ENCODE measurements at places on chromosomes 1 and 21.

DNA sequence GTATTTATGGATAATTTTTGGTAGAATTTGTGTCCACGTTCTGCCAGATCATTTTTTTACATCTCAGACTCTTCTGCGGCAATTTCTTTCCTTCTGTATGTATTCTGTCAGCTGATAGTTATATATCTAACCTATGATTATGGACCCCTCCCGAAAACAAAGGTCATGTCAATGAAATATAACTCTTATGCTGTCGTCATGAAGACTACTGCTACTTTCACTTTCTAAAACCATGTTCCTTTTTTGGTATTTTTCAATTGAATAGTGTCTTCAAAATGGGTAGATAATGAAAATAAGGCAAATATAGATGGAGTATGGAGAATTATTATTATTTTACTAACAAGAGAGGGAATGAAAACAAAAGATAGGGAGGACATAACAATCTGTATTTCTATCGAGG lies 3.2 kb downstream of the ANGPTL1 start:
- DNase-seq, result no peak

DNA sequence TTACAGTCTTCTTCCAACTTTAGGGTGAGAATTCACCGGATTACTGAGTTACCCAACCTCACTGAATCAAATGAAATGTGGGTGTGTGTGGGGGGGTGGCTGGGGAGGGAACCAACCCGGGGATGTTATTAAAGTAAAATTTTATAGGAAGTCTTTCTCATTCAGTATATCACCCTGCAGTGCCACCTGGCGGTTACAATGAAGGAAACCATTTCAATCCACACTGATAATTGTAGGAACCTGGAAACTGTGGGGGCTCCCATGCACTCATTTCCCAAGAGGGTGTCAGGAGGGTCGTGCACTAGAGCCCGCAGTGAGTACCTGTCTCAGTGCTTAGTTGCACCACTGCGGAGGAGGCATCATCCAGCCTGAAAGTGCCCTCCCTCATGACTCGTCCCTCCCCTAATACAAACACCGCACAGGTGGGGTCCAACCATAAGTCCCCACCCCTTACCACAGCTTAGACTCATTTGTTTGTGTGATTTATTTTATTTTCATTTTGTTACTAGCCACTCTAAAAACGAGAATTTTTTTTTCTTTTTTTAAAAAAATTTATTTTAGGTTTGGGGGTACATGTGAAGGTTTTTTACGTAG lies 29.1 kb upstream of the IGSF5 start:
- no peak for DNase-seq

DNA sequence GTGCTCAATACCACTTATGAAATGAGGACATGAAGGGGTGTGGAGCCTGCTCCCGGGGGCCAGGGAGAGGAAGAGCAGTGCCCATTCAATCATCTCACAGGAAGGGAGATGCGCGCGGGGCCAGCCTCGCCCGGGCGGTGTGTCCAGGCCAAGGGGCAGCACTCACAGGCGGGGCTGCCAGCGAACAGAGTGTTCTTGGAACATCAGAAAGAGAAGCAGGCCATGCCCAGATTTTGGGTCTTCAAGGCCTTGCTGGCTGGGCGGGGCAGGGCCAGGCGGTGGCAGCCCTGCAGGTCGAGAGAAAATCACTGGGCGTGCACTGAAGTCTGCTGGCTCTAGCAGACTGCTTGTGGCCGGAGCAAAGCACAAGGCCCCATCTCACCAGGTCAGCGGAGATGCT lies 168.6 kb downstream of the PRDM16 start:
- no peak for DNase-seq

GRCh38 chr21:43740497-43741156 lies 21.7 kb downstream of the PDXK start:
- DNase-seq, result no peak

DNA sequence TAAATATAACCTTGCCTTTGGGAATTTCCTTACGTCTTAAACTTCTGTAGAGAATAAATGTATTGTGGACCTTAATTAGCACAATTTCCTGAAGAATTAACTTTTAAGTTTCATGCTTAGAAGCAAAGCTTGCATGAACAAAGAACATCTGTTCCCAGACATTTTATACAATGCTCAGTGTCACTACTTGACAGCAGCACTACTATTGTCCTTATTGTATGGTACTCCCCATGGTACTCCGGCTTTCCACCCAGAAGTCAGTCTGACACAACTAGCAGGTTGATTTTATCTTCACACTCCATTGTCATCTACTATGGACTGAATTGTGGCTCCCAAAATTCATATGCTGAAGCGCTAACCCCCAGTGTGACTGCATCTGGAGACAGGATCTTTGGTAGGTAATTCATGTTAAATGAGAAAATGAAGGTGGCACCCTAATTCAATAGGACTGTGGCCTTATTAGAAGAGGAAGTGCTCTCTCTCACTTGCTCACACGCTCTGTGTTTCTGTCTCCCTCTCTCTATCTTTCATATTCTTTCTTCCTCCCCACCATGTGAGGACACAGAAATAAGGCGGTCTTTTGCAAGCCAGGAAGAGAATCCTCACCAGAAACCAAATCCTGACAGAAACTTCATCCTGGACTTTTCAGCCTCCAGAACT lies 10.7 kb upstream of the OR2B11 start:
- DNase-seq, result no peak

DNA sequence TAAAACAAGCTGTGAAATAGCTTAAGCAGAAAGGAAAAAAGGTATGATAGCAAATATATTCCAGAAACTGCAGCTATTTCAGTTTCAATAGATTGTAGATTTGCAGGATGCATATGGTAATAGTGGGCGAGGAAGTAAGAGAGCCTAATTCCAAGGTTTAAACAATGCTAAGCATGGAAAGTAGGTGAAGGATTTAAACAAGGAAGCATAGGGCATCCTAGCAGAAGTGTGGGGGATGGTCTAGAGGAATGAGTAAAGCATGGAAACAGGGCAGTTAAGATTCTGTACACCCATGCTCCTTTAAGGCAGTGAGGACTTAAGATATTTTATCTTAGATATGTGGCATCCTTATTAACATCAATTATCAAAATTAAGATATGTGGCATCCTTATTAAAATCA lies 2.6 kb downstream of the IVNS1ABP start:
- DNase-seq, result no peak

DNA sequence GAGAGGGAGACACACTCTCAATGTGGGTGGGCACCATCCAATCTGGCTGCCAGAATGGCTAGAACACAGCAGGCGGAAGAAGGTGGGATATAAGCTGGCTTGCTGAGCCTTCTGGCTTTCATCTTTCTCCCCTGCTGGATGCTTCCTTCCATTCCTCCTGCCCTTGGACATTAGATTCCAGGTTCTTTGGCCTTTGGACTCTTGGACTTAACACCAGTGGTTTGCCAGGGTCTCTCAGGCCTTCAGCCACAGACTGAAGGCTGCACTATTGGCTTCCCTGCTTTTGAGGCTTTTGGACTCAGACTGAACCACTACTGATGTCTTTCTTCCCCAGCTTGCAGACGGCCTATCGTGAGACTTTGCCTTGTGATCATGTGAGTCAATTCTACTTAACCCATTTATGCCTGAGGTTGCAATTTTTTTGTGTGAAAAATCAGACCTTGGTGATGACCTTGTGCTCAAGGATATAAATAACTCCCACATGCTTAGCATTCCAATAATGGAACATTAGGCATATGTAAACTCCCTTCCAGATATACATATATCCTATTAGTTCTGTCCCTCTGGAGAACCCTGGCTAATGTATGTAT lies 56.7 kb upstream of the CD55 start:
- no peak for DNase-seq

DNA sequence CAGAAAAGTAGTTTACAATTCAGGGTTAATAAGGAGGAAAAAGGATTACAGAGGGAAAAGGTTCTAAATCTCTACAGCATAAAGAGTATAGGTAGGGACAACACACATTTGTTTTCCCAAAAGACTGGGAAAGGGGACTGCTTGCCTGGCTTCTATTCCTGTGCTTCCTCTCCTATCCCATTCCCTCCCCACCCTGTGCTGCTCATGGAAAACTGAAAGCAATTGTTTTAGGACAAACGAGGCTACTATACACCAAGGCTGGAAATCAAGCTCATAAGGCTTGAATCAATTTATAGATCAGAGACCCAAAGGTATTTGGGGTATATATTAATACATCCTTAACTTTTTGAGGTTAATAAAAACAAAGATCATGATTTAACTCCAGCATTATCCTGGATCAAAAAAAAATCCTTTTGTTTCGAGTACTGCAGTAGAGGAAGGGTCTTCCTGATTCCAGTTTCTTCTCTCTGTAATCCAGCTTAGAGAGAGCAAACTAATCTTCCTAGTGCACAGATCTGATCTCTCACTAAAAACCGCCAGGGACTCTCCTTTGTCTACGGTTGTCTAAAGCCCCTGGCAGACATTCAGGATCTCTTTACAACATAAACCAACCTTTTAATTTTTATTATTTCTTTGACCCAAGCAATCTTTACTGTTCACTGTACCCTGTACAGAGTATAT lies 37.4 kb upstream of the A3GALT2 start:
- DNase-seq, result no peak

DNA sequence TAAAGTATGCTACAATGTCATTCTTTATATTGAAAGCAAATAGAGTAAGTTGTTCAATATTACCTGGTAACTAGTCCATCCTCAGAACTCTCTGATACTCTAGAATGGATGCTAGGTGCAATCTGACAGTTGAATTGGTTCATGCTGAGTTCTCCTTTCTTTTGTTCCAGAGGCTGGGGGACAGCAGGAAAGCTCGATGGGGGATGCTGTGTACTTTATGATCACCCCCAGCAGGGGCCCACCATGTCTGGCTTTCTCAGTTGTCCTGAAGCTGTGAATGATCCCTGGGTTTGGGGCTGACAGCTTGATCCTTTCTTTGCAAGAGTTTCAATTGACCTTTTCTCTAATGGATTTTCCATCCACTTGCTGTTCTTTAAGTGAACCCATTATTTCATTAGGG lies 22.5 kb downstream of the FMN2 start:
- no peak for DNase-seq

GRCh38 chr21:25907573-25908275 lies 173.0 kb downstream of the GABPA start:
- no peak for DNase-seq

GRCh38 chr1:119715542-119715941 lies 3.8 kb downstream of the PHGDH start:
- DNase-seq, result no peak

All from T-helper 17 cell (primary cell).